Hippocampal formation (tissue), 2 donors: ENCODE measurements at places on chromosomes 3 and 15.

DNA sequence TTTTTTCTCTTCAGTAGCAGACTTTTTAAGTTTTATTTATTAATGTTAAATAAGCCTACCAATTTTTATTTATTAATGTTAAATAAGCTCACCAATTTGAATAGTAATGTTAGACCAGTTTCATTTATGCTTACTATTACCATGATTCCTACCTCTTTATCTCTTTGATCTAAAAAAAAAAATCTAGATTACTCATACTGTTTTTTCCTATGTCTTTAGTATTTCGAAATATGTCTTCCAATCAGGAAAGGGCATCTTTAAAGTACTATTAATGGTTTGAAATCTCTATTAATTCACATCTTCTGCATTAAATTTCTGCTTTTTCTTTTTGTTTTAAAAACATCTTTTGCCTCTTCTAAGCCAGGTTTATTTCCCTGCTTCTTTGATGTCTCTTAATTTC, 27.5 kb upstream of the MAPKBP1 start:
- no peak for DNase-seq

GRCh38 chr15:93913871-93914270, 317.5 kb upstream of the MCTP2 start:
- DNase-seq, result no peak

DNA sequence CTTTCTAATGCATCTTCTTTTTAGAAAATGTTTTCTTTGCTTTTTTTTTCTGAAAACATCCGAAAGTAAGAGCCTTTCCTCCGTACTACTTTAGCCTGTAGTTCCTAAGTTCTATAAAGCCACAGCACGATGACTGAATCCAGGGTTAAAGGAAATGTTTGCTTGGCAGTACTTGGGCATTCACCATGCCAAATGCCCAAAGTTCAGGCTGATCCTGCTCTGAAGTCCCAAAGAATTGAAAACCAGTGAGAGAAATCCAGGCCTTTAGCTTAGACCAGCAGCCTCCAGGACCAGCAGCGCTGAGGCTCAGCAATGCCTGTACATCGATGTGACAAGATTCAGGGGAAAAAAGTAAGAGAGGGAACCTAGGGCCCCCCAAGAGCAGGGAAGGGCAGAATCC, 35.1 kb downstream of the CCK start:
- no peak for DNase-seq

DNA sequence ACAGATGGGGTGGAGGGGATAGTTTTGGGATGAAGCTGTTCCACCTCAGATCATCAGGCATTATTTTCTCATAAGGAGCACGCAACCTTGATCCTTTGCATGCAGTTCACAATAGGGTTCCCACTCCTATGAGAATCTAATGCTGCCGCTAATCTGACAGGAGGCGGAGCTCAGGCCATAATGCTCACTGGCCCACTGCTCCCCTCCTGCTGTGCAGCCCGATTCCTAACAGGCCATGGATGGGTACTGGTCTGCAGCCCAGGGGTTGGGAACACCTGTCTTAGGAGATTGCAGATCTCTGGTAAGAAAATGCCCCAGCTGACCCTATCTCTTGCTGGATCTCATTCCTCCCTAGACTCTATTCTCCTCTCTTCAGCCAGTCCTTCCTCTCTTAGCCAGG, 6.8 kb downstream of the CSTA start:
- DNase-seq, result no peak

DNA sequence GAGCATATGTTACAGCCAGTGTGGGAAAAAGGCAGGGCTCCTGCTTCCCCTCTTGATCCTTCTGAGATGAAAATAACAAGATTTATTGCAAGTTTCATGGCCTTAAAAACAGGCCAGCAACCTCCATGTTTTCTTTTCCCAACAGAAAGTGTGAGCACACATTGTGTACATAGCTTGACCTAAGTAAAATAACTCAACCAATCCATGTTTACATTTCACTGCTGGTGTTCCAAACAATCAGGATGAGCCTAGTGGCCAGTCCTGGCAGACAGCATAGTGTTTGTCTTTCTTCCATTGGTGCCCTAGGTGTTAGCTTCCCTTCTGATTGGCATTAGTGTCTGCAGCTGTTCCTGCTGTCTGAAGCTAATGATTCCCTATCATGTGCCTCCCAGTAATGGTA, 847.7 kb downstream of the EPHA3 start:
- no peak for DNase-seq

- DNase-seq, result no peak
These were observed 31.1 kb upstream of the BLOC1S6 start for GRCh38 chr15:45555934-45556608.

- DNase-seq, result no peak
These were observed 23.2 kb downstream of the SPTBN5 start for GRCh38 chr15:41870689-41871081.

GRCh38 chr3:94183551-94183950, 120.7 kb downstream of the NSUN3 start:
- DNase-seq, result no peak

GRCh38 chr15:38075466-38075865, 141.0 kb downstream of the TMCO5A start:
- DNase-seq, result no peak

- peak; percentile 63 for DNase-seq
These were observed at the start of gene PTPRG for GRCh38 chr3:61561374-61562041. Gene PTPRG, plus strand, starts transcription at chr3:61561571. Its CDS starts 717 bp downstream, at chr3:61562288.

DNA sequence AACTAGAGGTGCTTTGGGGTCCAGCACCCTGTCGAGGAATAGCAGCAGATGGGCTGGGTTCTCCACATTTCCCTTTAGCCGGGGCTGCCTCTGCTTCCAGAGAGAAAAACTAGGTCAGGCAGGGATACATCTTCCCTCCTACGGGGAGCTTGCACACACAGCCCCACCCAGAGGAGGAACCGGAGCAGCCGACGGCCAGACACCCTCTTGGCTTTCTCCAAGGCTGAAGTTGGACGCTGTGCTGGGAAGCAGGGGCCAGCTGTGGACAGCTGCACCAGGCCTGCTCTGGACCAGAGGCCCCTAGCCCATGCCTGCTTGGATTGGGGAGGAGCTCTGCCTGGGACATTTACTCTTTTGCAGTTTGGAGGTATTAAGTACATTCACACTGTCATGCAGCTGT, 44.7 kb upstream of the NR2C2 start:
- DNase-seq, result no peak
